HEK293T (cell line): ENCODE measurements at places on chromosomes 7 and 10.

DNA sequence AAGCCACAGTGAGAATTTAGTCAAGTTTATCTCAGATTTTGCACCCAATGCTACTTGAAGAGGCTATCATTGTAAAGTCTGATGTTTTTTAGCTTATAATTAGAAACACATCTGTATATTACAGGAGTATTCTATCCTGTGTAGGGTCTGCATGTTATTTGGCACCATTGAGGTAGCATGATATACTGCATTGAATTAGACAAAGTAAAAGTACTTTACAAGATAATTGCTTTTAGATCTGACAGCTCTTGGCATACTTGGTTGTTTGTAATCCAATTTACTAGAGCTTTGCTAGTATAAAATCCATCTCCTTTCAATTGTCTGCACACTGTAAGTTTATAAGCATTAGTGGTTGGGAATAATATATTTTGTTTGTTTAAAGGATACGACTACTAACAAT is 714.3 kb downstream of the ANKRD7 start:
- no peak for DNase-seq

GRCh38 chr10:99487125-99487807 is 45.5 kb upstream of the NKX2-3 start:
- no peak for DNase-seq

GRCh38 chr7:46791188-46791587 is 790.7 kb downstream of the TNS3 start:
- no peak for DNase-seq

DNA sequence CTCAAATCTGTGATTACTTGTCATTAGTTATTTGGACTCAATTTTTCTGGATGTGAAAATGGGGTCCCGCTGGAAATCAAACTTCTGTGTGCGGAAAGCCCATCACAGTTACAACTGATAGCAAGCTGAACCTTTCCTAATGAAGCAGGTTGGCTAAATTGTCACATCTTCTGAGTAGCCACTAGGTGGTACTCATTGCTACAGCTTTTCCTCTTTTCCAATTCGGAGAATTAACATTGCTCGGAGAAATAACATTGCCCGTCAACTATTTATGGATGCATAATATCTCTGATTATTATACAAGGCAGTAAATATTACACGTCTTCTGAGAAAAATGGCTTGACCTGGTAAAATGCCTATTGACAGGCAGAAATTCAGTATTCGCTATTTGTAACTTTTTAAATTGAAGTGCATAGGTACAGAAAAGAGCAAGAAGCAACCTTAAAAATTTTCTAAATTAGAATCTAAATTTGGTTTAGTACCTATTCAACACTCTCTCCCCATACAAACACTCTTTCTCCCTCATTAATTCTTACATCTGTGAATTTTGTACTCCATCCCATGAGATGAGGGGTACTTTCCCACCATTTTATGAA is 17.3 kb upstream of the BLOC1S2 start:
- peak; percentile 71 for DNase-seq

GRCh38 chr7:134301592-134301991 is 15.1 kb downstream of the SLC35B4 start:
- no peak for DNase-seq

- no peak for DNase-seq
Observed at GRCh38 chr10:2464483-2464882, 602.9 kb upstream of the PFKP start.

GRCh38 chr7:134792968-134793367 is 13.5 kb downstream of the CALD1 start:
- DNase-seq: no peak

DNA sequence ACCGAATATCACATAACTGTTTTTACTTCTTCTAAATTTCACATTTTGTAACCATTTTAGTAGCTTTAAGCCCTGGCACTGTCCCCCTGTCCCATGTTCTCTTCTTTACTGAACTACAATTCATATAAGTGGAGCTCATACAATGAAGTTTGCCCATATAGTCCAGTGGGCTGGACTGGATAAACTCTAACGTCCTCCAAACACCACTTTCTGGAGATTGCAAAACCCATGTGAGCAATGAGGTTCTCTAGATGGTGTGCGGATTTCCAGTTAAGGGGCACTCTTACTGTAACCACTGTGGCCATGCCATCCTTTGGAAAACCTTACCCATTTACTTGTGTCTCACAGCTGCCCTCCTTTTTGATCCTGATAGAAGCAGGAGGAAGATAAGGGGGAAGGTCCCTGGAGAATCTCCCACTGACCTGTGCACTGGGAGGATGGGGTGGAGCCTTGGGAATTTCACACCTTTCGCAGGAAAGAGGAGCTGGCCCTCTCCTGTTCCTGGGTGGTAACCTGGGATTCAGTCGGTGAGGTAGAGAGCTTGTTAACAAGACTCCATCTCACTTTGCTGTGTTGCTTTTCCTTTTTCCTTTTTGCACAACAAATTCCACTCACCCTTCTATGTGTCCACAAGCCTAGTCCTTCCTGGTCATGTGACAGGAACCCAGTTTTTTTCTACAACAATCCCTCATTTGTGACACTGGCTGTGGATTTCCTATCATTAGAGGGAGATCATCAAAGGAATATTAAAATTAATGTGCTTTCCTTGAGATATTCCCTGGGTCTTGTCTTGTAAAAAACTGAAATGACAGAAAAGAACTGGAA is 120.7 kb downstream of the ARID5B start:
- DNase-seq: no peak

DNA sequence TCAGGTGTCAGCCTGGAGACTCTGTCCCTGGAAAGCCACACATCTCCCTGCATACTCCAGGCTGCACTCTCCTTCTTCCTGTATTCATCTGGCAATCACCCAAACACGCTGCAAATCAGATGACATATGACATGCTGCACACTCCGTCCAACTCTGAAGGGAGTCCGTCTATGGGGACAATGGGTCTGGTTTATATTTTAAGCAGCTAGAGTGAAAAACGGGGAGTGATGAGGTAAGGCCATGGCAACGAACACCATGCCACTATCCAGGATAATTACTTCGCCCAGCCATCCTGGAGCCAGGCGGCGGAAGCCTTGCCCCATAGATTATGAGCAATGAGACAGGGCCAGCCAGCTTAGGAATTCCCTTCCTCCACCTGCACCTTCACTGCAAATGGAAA is 140.1 kb downstream of the PLXNA4 start:
- DNase-seq: no peak

DNA sequence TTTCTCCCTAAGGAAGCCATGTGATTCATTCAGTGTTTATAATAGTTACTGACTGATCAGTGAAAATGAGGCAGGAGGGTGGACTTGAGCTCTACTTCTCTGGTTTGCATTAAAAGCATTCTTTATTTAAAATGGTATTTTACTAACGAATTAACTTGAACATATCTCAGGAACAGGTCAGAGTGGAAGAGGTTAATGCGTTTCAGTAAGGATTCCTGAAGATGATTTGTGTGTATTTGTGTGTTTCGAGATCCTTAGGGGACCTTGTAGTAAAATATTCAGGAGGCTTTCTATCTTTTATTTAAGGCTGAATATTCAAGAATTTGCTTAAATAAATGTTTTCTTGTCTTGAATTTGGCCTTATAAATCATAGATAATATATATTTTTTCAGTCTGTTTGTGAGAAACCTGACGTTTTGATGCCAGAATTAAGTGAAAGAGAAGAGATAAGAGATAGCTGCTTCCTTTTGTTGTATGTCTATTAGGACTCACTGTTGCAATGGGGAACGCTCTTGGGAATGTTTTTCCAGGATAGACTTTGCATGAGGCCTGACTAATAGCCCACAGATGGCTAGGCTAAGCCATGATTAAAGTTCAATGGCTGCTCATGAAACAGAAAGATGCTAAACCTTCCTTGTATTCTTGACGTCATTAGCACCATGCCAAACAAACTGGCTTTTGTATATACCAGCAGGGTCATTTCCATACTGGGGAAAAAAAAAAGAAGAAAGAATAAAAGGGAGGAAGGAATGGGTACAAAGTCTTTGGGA is 93.8 kb upstream of the MTPN start:
- DNase-seq: no peak

DNA sequence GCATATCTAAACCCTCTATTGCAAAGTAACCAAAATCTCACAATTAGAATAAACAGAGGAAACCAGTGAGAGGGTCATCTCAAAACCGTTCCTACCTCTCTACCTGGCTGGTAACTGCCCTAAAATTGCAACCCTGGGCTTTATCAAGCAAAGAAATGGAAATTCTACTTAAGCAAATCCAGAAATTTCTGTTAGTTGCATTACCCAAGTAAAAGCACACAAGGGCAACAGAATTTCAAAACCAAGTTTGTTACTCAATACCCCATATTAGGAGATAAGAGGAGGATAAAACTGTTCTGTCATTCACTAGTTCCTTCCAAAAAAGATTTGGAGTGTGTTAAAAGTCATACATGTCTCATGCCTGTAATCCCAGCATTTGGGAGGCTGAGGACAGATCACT is 195.3 kb downstream of the FAM107B start:
- DNase-seq: no peak

DNA sequence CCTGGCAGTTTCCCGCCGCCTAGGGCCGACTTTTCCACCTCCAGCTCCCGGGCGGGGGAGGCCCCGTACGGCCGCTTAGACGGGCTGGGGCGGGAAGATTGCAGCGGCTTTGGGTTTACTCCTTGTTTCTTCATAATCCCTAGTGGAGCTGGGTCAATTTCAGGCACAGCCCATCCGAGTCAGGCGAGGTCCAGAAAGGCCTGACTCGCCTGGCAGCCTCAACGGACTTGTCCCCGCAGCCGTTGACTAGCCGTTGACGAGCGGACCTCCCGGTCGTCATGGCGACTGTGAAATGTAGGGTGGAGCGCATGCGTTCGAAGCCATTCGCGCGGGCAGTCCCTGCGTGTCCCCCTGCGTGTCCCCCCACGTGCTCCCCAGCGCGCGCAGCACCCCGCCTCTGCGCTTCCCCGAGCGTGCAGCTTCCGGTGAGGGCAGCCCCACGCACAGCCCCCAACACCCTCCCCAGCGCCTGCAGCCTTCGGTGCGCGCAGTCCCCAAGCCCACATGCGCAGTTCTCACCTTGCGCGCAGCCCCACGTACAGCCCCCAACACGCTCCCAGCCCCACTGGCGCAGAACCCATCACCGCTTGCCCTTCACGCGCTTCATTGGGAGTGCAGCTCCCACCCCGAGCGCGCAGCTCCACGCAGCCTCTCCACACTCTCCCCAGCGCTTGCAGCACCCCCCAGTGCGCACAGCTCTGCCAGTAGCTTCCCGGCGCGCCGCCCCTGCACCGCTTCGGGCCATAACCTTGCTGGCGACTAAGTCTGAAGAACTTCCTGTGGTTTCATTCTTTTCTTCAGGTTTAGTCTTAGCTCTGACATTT is 67.8 kb downstream of the TBX20 start:
- no peak for DNase-seq

- DNase-seq: no peak
Observed at GRCh38 chr7:31465285-31465684, 48.6 kb upstream of the ITPRID1 start.

DNA sequence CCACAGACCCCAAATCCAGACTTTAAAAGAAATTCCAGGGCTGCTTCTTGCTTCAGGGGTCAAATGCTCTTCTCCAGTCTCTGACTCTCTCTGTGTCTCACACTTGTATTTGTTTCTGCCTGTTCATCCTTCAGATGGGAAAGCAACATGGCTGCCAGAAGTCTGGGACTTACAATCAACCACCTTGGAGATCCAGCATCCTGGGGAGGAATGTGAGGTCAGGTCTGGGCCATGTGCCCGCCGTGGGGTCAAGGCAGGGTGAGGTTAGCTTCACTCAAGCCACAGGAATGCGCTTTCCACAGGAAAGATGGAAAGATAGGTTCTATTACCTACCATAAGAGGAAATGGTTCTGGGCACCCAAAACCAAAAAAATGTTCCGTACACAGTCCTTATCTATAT is 34.3 kb upstream of the NPVF start:
- no peak for DNase-seq

DNA sequence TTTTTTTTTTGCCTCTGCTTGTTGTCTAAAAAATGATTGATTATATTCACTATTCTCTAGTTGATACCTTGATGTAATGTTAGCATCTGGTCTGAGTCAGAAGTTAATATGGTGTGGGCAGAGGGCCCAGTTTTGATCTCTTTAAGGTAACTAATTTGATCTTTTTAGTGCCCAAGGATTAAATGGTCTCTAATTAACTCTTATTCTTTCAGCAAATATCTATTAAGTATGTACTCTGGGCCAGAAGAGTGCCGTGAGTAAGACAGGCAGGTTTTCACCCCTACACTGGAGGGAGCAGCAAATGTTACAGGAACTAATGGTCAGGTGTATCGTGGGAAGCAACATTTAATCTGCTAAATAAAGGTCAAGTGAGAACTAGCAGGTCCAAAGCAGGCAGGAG is 144.6 kb upstream of the COL1A2 start:
- no peak for DNase-seq

GRCh38 chr7:7219216-7219615 is 36.9 kb downstream of the C1GALT1 start:
- no peak for DNase-seq
